ENCODE measurements at places on chromosomes 1 and 21. TPM values are rescaled to one million over a fixed set of nuclear protein-coding genes. Genes with fewer than 3 reads are reported as not detected.

- H3K4me3 ChIP-seq = no peak overlapping the region
- no peak for DNase-seq
- H3K36me3 ChIP-seq = peaks cover 4% of the 10 kb centered on the region
- no peaks in the 10 kb centered on the region for H3K27me3 ChIP-seq
- H3K27ac ChIP-seq = no peak overlapping the region
Observed at GRCh38 chr1:87051965-87052364, 137.5 kb downstream of the HS2ST1 start.

- H3K4me1 ChIP-seq = peaks cover 13% of the 10 kb centered on the region
- no peak overlapping the region for H3K27ac ChIP-seq
- peaks cover 7% of the 10 kb centered on the region for H3K27me3 ChIP-seq
- no peak for DNase-seq
- H3K4me3 ChIP-seq = no peak overlapping the region
Observed at GRCh38 chr1:19658186-19658585, 6.5 kb upstream of the HTR6 start.

- peak; percentile 12 for DNase-seq
- H3K27ac ChIP-seq = no peak overlapping the region
- no peaks in the 10 kb centered on the region for H3K36me3 ChIP-seq
Observed at GRCh38 chr21:42781150-42781970, 98.0 kb downstream of the WDR4 start.

DNA sequence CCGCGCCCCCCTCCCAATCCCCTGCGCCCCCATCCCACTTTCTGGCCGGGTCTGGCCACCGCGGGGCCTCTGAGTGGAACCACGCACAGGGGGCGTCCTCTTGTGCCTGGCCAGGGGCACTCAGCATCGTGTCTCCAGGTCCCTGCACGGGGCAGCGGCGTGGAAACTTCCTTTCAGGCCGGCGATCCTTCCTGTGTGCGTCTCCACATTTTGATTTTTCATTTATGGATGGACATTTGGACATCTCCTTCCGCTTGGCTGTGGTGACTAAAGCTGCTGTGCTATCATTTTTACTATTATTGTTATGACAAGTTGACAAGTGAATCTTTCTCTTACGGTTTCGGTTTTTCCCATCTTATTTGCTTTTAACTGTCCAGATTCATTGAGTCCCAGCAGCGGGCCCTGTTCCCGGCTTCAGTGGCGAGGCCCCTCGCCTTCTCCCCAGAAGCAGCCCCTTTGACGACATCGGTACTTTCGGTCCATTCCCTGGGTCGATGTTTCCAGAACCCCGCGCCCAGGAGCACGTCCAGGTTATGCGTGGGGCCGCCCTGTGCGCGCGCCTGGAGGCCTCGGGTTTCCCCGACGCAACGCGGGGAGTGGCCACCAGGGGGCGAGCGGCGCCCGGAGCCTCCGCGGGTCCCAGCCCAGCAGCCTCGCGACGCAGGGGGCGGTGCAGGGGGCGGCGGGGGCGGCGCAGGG is 12.4 kb upstream of the SLC19A1 start:
- H3K36me3 ChIP-seq = no peaks in the 10 kb centered on the region
- no peaks in the 10 kb centered on the region for H3K27me3 ChIP-seq
- peak overlapping the region; percentile 86 for H3K27ac ChIP-seq
- peak; percentile 86 for DNase-seq
- peaks cover 25% of the 10 kb centered on the region for H3K4me1 ChIP-seq

Gene DMRTA2
- total RNA-seq = not detected

DNA sequence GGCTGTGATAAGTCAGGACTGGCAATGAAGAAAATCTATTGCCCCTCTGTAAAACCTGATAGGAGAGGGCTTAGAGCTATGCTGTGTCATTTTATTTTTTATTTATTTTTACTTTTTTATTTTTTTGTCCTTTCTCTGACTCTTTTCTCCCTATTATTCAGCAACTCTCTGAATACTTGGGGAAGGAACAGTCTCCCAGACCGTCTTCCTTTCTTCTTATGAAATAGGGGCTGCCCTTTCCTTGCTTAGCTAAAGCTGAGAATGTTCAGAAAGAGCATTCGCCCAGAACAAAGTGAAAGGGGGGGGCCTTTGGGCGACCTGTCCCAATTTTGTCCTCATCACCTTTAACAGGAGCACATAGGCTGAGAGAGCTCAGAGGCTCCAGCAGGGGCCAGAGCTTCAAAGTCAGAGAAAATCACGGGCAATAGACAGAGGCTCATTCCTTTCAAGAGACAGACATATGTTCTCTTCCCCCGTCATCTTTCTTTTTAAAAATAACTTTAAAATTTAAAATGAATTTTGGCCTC is 80.9 kb downstream of the RNF220 start:
- no peak overlapping the region for H3K27ac ChIP-seq
- H3K36me3 ChIP-seq = no peaks in the 10 kb centered on the region
- no peak overlapping the region for H3K4me3 ChIP-seq
- no peak for DNase-seq
- peaks cover 4% of the 10 kb centered on the region for H3K27me3 ChIP-seq
- no peaks in the 10 kb centered on the region for H3K4me1 ChIP-seq

Gene NEXN
- 2.8 TPM for total RNA-seq

GRCh38 chr1:178536844-178537371 is 24.0 kb downstream of the TEX35 start:
- H3K4me1 ChIP-seq = no peaks in the 10 kb centered on the region
- no peaks in the 10 kb centered on the region for H3K27me3 ChIP-seq
- DNase-seq = no peak
- H3K36me3 ChIP-seq = no peaks in the 10 kb centered on the region
- H3K4me3 ChIP-seq = no peak overlapping the region

DNA sequence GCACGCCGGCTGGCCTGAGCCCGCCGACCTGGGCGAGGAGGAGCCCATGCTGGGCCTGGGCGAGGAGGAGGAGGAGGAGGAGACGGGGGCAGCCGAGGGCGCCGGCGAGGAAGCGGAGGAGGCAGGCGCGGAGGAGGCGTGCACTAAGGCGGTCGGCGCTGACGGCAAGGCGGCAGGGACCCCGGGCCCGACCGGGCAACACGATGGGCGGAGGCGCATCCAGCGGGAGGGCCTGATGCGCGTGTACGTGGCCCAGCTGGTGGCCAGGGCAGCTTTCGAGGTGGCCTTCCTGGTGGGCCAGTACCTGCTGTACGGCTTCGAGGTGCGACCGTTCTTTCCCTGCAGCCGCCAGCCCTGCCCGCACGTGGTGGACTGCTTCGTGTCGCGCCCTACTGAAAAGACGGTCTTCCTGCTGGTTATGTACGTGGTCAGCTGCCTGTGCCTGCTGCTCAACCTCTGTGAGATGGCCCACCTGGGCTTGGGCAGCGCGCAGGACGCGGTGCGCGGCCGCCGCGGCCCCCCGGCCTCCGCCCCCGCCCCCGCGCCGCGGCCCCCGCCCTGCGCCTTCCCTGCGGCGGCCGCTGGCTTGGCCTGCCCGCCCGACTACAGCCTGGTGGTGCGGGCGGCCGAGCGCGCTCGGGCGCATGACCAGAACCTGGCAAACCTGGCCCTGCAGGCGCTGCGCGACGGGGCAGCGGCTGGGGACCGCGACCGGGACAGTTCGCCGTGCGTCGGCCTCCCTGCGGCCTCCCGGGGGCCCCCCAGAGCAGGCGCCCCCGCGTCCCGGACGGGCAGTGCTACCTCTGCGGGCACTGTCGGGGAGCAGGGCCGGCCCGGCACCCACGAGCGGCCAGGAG is 7.2 kb upstream of the IBA57 start:
- no peaks in the 10 kb centered on the region for H3K36me3 ChIP-seq
- H3K4me3 ChIP-seq = no peak overlapping the region
- H3K4me1 ChIP-seq = peaks cover 51% of the 10 kb centered on the region
- H3K27ac ChIP-seq = no peak overlapping the region
- no peak for DNase-seq

Data from activated CD8-positive, alpha-beta T cell treated with anti-CD3 and anti-CD28 coated beads for 36 hours (primary cell).